NCI-H187 (cell line): ENCODE measurements at places on chromosomes 16 and 17.

GRCh38 chr17:46192439-46193150 lies 634 bp downstream of the KANSL1 start:
- DNase-seq, result peak; percentile 18

DNA sequence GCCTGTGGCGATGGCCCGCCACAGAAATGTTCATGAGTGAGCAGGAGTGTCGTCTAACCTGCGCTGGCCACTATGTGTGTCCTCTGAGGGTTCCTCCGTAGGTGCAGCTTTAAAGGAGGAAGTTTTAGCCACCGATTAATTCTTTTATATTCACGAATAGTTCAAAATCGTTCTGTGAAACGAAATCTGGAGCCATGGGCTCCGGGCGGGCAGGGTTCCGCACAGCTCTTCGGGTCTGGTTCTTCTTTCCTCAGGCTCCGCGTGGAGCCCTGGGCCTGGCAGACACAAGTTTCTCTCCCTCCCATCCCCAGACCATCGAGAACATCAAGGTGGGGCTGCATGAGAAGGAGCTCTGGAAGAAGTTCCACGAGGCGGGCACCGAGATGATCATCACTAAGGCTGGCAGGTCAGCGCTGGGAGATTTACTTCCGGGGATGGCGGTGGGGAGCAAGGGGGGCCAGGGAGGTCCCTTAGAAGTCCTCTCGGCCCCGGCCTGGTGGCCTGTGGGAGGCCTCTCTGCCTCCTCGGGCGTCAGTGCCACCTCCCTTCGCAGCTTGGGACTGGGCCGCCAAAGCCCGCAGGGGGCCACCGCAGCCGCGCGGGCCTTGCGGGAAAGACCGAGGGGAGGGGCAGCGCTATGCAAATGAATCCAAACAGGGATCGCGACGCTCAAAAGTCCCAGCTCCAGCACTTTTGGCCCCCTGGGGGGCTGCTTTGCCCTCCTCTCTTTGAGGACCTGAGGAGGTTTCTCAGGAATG lies 5.2 kb downstream of the TBX4 start:
- no peak for DNase-seq

DNA sequence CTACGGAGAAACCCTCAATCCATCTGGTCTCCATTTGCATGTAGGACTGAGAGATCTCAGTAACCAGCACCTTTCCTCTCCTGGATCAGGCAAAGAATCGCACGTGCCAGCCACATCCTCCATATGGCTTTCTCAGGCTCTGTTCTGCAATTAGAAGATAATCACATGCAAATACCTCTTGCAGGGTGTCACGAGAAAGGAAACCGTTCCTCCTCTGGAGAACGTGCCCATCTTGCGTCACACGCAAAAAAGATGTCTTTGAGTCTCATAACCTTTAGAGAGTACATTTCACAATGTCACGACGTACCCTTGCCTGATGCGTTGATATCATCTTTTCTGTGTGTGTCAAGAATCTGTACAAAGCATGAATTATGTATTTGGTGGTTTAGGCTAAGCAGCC lies 36.2 kb upstream of the DNAH17 start:
- DNase-seq, result no peak

DNA sequence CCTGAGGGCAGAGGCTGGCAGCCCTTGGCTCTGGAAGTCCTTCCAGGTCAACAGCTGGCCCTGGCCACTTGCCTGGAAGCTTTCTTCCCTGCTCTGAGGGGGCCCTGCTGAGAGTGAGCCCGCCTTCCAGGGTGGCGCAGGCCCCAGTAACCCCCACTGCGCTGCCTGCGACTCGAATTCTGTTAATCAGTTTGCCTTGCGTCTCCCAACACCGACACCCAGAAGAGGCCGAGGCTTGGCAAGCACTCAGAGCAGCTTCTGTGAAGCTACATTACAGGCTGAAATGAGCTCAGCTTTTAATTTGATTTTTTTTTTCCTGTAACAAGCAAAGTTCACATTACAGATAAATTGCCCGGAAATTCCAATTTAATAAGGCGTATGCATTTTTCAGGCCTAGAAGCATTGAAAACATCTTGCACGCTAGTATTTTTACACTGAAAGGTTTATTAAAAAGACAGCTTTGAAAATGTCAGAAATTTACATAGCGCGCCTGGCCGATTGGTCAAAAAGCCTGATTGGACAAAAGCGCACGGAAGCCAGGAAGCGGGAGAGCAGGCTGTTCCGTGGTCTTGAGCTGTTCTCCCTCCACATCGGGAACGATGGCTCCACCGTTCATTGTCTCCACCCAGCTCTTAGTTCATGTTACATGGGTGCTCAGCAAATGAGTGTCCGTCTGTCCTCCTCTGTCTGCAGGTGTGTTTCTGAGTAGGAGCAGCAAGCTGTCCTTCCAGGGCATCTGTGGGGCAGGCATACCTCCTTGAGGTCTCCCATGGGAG lies 65.5 kb upstream of the HSBP1 start:
- DNase-seq, result no peak

GRCh38 chr16:69100071-69100691 lies 5.3 kb upstream of the HAS3 start:
- DNase-seq, result peak; percentile 60

DNA sequence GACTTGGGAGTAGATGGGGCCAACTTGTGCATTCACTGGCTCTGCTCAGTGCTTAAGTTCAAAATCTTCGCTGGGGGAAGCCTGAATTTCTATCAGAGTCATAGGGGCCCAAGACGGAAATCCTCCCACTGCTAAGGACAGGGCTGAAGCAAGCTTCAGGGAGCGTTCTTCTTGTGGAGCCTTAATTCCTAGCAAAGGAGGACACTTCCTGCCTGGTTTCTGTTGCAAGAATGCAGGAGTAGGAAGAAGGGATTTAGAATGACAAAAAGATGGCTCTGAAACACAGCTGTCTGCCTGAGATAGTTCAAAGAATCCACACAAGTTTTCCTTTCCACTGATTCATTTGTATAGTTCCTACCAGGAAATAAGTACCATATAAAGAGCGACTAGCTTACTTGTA lies 26.4 kb downstream of the PSME3IP1 start:
- DNase-seq, result no peak

DNA sequence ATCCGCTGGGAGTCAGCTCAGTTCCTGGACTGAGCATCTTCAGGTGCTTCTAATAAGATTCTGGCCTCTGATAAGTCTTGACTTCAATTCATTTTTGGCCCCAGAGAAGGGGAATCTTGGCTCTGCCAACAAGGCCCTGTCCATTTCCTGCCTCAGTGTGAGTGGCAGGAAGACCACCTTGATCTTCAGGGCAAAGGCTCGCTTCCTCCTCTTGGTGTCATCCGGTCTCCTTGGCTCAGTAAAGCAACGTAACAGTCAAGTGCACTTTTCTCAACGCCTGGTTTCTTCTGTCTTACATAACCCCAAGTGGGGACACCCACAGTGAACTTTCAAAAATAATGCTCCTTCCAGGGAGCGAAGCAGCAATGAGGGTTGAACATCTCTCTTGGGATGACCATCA lies 169.8 kb downstream of the PRKCB start:
- no peak for DNase-seq

DNA sequence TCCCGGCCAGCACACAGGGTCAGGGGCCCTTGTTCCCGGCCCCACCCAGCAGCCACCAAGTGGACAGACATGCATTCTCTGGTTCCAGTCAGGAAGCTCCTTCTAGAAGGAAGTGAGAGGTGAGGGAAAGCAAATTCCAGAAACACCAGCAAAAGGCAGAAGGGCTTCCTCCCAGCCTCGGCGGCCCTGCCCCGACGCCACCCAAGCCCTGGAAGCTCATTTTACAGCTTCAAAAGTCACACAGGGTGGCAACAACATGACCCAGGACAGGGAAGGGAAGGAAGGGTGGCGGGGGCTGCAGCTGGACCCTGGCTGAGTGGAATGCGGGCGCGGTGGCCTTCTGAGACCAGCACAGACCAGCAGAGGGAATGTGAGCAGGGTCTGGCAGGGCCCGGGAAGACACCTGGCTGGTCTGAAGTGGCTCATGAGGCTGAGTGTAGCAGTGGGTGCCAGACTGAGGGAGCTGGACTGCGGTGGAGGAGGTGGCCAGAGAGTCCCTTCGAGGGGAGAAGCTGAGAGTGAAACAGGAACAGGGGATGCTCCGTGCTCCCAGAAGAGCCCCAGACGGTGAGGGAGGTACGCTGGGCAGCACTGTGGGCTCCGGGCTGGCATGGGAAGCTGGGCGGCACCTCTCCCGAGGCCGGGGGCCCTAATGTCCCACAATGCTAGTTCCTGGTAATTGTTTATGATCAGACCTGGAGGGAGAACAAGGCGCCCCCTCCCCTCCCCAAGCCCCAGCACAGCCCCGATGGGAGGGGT lies 1.9 kb upstream of the UNC13D start:
- no peak for DNase-seq

DNA sequence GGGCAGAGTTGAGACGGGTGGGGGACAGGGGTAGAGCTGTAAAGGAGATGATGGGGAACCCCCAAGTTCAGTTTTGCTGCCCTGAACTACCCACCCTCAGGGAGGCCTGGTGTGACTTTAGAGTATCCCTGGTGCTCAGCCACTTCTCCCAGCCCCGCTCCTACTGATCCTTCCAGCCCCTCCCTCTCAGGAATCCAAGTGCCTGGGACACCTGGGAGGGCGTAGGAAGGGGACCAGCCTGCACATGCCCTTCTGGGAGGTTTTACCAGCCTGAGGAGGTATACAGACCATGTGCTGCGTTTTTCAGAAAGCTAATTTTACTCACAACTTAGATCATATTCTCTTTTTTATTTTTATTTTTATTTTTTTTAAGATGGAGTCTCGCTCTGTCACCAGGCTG lies 4.1 kb downstream of the ST6GALNAC2 start:
- DNase-seq, result no peak

DNA sequence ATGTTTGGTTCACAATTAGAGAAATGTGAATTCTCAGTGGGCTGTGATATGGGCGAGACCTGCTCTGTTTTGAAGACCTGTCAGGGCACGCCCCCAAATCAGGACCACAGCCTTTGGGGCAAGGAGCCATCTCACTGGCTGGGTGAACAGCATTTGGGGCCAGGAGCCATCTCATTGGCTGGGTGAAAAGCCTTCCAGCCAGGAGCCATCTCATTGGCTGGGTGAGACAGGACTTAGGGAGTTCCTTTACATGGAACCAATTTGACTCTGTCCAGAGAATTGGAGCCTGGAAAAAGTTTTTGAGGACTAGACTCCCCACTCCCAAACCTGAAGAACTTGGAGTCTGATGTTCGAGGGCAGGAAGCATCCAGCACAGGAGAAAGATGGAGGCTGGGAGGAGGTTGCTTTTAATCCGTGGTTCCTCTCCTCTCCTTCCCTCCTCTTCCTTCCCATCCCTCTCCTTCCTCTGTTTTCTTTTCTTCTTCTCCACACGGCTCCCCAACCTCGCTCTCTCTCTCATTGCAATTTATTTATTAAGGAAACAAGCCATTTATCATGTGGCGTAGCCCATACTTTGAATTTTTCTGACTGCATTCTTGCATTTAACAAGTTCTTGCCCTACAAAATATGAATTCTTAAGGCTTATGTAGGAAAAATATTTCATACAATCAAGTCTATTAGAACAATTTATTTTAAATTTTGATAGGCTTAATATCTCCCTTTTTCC lies 19.7 kb downstream of the FOXL1 start:
- no peak for DNase-seq

GRCh38 chr16:6827931-6828330 lies 504.7 kb upstream of the RBFOX1 start:
- DNase-seq, result no peak

DNA sequence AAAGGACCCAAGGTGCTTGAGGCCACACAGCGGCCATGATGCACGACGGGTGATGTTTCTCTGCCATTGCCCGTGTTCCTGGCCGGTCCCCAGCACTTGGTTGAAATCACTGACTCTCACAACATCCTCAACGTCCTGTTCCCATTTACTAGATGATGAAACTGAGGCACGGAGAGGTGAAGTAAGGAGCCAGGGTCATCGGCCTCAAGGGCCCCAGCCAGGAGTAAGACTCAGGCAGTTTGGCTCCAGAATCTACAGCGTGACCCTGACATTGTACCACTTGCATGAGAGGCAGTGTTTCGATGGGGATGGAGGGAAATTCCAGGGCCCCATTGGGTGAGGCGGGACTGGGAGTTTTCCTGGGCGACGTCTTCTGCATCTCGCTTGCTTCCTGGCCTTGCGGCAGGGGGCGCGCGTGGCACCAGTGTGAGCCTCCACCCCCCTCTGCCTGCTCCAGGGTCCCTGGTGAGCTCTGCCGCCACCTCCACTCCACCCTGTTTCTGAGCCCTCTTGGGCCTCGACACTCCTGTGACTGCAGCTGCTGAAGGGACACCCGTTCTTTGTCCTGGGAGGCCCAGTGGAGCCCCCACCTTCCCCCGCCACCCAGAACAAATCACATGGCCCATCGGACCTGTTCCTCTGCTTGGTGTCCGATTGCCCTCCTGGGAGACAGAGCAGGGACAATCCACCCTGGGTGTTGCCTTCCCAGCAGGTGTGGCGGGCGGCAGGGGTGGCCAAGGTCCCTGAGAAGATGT lies 133.0 kb upstream of the GSE1 start:
- no peak for DNase-seq

DNA sequence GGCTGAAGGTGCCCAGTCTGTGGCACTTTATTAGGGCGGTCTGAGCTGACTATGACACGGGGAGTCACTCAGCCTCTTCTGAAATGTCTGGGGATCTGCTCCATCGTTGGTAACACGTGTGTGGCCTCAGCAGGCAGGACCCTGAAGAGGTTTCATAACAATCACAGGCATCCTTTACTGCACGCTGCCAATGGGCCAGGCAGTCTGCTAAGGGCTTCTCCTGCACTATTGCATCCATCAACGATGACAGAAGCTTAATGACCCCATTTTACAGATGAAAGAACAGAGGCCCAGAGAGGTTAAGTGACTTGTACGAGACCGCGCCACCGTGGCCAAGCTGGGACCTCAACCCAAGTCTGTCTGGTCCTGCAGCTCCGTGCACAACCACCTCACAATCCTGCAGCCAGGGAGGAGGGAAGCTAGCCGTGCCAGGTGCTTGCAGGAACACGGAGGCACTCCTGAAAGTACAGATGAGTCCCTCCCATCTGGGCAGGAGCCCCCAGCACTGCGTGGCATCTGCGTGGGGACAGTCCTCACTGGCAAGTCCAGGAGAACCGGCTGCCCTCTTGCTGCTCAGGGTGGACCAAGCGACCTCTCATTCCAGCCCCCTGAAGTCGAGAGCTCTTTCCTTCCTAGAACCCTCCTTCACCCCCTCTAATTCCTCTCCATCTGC lies 40.0 kb downstream of the RPH3AL start:
- no peak for DNase-seq

DNA sequence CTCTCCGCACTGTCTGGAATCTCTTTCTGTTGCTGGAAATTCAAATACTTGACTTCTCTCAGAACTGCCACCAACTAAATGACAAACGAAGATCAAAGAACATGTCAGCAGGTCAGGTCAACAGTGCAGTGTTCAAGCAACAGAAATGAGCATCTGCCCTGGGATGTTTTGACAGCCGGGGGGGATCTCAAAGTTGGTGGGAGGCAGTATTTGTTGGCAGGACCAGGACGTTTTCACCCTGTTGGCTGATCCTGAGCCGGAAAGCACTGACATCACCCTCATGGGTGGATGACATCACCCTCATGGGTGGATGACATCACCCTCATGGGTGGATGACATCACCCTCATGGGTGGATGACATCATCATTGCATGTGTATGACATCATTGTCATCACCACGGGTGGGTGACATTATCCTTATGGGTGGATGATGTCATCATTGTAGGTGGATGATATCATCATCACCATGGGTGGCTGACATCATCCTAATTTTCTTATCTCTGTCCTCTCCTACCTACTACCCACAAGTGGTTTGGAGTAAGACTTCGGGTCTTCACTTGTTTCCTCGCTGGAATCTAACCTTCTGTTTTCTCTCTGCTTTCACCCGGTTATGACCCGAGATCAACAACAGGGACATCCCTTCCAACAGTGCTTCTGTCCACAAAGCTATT lies 18.9 kb downstream of the DNAH17 start:
- DNase-seq, result no peak
